ENCODE measurements at places on chromosomes 2 and 18.
A peak's percentile ranks its signal among the peaks of the same experiment; 100 is the strongest.

- no peak for DNase-seq
Observed at GRCh38 chr18:5513947-5514346, 29.9 kb downstream of the EPB41L3 start.

GRCh38 chr18:34978953-34979608, 62.1 kb upstream of the MAPRE2 start:
- peak; percentile 50 for DNase-seq

DNA sequence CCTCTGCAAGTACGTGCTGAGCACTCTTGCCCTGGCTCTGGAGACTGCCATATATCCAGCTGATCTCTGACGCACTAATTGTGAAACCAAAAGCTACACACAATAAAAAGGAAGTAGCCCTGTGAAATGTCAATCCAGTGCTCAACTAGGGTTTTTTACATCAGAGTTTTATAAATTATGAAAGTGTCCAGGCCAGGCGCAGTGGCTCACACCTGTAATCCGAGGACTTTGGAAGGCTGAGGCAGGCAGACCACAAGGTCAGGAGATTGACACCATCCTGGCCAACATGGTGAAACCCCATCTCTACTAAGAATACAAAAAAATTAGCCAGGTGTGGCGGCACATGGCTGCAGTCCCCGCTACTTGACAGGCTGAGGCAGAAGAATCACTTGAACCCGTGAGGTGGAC, 24.5 kb upstream of the PEX13 start:
- DNase-seq: no peak

DNA sequence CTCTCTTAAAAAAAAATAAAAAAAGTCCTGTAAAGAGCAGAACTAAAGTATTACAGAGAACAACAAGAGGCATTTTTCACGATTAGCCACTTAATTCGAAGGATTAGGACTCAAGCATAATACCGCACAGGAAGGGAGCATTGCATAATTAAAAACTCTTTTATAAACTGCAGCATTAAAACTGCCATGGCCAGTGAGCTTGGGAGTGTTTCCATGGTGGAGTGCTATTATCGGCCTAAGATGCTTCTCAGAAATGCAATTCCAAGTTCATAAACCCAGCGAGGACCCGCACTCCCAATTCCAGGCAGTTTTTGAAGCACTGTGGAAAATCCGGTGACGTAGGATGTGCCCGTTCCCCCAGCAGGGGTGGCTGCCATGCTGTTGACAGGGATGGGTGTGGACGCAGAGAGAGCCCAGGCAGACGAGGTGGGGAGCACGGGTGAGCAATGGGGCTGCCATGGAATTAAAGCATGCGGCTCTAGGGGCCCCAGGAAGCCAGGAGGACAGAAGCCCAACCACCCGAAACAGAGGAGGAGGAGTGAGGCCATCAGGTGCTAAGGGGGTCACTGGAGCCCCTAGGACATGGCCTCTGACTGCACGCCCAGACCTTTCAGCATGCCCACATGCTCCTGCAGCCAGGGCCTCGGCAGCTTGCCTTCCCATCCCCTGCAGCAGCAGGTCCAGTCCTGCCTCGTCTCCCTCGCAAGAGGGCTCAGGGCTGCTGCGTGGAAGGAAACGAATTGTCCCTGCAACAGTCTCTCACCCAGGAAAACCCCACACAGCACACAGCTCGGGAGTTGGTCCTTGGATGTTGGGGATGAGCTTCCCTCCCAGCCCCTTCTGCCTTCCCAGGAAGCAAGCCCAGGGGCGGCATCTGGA, 233.4 kb downstream of the NDUFA10 start:
- no peak for DNase-seq

Data from left renal cortex interstitium (tissue), 4 donors.